ENCODE measurements at places on chromosomes 1 and 21.

DNA sequence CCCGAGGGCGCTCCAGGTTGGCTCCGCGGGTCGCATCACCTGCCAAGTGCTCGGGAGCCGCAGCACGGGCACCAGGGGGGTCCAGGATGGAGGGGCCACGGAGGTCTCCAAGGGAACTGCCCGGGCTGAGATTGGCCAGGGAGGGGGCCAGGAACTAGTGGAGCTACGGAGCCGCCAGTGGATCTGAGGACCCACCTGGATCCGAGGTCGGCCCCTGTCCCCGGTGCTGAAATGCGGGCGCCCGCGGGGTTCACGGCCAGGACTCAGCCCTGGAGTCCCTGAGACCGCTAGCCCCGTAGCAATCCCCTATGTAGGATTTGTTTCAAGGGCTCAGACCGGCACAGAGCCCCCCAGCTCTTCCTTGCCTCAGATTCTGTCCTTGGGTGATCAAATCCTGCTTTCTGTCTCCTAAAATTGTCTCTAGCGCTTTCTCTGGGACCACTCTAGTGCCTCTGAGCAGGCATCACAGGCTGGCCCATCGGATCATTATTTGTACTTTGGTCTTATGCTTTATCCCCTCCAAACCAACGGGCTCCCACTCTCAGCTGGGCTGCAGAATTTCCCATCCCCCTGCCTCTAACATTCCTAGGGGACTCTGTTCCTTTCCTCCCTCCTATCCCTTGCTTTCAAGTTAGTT, 27.3 kb downstream of the KIAA2013 start:
- no peak for DNase-seq
- H3K4me1 ChIP-seq = no peaks in the 10 kb centered on the region
- no peak overlapping the region for H3K27ac ChIP-seq
- no peak overlapping the region for H3K4me3 ChIP-seq
- no peaks in the 10 kb centered on the region for H3K36me3 ChIP-seq
- H3K27me3 ChIP-seq = peaks cover 27% of the 10 kb centered on the region

DNA sequence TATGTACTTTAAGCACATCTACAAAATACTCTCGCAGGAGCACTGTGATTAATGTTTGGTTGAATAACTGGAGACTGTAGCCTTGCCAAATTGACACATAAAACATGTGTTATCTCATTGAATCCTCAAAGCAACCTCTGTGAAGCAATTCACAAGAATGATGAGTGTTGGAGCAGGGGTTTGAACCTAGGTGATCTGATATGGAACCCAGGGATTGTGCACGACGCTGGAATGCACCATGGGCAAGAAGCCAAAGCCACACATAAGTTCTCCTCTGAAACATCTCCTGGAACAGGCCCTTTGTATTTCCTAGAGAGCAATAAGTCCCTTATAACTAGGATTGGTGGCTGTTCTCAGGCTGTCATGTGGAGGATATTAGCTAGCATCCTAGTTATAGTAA, 124.6 kb upstream of the IVNS1ABP start:
- H3K27me3 ChIP-seq = no peaks in the 10 kb centered on the region
- H3K4me3 ChIP-seq = no peak overlapping the region
- no peaks in the 10 kb centered on the region for H3K4me1 ChIP-seq
- peak; percentile 79 for DNase-seq
- no peak overlapping the region for H3K27ac ChIP-seq

DNA sequence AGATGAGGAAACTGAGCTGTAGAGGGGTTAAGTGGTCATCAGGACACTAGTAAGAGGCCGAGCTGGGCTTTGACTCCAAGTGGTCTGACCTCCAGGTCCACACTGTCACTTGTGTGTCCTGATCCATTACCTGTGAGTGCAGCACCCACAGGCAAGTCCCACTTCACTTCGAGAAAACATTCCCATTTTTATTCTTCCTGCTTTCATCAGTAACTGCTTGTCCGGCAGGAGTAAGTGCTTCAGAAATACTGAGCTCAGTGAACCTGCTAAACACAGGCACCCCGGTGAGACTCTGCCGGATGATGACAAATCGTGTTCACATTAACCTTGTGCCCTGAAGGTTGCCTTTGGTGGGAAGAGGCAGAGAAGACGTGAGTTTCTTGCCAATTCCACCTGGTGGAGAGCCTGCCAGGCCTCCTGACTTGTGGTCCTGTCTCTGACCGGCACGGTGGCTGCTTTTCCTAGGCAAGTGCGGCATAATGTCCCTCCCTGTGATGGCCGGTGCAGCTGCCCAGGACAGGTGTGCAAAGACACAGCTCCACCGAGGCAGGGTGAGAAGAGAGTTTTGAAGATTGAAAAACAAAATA, 29.4 kb downstream of the ZBTB18 start:
- no peak overlapping the region for H3K27ac ChIP-seq
- no peaks in the 10 kb centered on the region for H3K4me1 ChIP-seq
- H3K27me3 ChIP-seq = peaks cover 7% of the 10 kb centered on the region
- no peaks in the 10 kb centered on the region for H3K36me3 ChIP-seq
- H3K4me3 ChIP-seq = no peak overlapping the region

DNA sequence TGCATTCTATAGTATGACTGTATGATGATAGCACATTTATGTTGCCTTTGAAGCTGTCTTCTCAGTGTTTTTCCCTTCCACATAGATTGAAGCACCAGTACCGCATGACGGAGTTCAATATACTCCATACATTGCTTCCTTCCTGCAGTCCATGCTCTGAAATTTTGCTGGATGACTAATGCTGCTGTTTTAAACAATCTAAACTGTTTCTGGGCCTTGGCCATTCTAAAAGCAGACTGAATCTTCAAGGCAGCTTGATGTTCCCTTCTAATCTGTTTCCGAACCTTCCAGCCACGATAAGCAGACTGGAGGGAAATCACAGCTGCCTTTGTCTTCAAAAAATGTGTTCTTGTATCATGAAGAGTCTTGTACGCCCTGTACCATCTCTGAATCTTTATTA, 36.2 kb upstream of the F13B start:
- DNase-seq = no peak
- no peaks in the 10 kb centered on the region for H3K4me1 ChIP-seq
- no peaks in the 10 kb centered on the region for H3K36me3 ChIP-seq
- H3K27me3 ChIP-seq = no peaks in the 10 kb centered on the region
- H3K27ac ChIP-seq = no peak overlapping the region

- DNase-seq = no peak
- H3K27me3 ChIP-seq = no peaks in the 10 kb centered on the region
- no peaks in the 10 kb centered on the region for H3K4me1 ChIP-seq
- H3K4me3 ChIP-seq = no peak overlapping the region
- H3K27ac ChIP-seq = no peak overlapping the region
- no peaks in the 10 kb centered on the region for H3K36me3 ChIP-seq
These were observed 122.1 kb downstream of the LRIG2 start for GRCh38 chr1:113194846-113195830.

DNA sequence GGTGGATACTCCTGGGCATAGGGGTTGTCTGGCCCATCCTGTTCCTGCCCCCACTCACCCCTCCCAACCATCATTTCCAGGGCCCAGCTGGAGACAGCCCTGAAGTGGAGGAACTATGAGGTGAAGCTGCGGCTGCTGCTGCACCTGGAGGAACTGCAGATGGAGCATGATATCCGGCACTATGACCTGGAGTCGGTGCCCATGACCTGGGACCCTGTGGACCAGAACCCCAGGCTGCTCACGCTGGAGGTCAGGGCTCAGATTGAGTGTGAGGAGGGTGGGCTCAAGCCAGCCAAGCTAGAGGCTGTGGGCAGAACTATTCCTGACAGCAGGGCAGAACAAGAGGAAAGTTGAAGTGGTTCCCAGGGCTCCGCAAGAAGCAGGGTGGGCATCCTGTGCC, 14.2 kb downstream of the RHOC start:
- no peaks in the 10 kb centered on the region for H3K27me3 ChIP-seq
- no peak for DNase-seq
- no peak overlapping the region for H3K4me3 ChIP-seq
- no peaks in the 10 kb centered on the region for H3K36me3 ChIP-seq

- H3K36me3 ChIP-seq = no peaks in the 10 kb centered on the region
- H3K27ac ChIP-seq = no peak overlapping the region
- H3K27me3 ChIP-seq = no peaks in the 10 kb centered on the region
- no peaks in the 10 kb centered on the region for H3K4me1 ChIP-seq
- DNase-seq = no peak
These were observed 7.7 kb upstream of the BCAS2 start for GRCh38 chr1:114589122-114589521.

- DNase-seq = no peak
- H3K27me3 ChIP-seq = no peaks in the 10 kb centered on the region
- H3K36me3 ChIP-seq = no peaks in the 10 kb centered on the region
- no peak overlapping the region for H3K27ac ChIP-seq
- peaks cover 3% of the 10 kb centered on the region for H3K4me1 ChIP-seq
These were observed 130.0 kb downstream of the HS2ST1 start for GRCh38 chr1:87044424-87044823.

DNA sequence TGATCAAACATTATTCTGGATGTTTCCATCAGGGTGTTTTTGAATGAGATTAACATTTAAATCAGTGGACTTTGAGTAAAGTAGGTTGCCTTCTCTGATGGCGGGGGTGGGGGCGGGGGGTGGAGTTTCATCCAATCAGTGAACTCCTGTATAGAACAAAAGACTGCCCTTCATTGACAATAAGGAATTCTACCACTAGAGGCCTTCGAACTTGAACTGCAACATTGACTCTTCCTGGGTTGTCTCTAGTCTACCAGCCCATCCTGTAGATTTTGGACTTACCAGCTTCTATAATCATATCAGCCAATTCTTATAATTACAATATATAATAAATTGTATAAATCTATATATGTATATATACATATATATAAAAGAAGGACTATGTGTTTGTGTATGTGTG, 520.4 kb upstream of the CXADR start:
- no peak overlapping the region for H3K27ac ChIP-seq
- H3K36me3 ChIP-seq = no peaks in the 10 kb centered on the region
- DNase-seq = no peak
- H3K4me3 ChIP-seq = no peak overlapping the region
- H3K27me3 ChIP-seq = no peaks in the 10 kb centered on the region

- no peaks in the 10 kb centered on the region for H3K27me3 ChIP-seq
- H3K4me3 ChIP-seq = no peak overlapping the region
- H3K27ac ChIP-seq = no peak overlapping the region
- no peaks in the 10 kb centered on the region for H3K36me3 ChIP-seq
These were observed 22.0 kb downstream of the WNT9A start for GRCh38 chr1:227925582-227926198.

GRCh38 chr1:219220945-219221344, 47.3 kb downstream of the LYPLAL1 start:
- no peaks in the 10 kb centered on the region for H3K36me3 ChIP-seq
- no peak for DNase-seq
- no peak overlapping the region for H3K4me3 ChIP-seq
- no peaks in the 10 kb centered on the region for H3K27me3 ChIP-seq
- no peaks in the 10 kb centered on the region for H3K4me1 ChIP-seq

DNA sequence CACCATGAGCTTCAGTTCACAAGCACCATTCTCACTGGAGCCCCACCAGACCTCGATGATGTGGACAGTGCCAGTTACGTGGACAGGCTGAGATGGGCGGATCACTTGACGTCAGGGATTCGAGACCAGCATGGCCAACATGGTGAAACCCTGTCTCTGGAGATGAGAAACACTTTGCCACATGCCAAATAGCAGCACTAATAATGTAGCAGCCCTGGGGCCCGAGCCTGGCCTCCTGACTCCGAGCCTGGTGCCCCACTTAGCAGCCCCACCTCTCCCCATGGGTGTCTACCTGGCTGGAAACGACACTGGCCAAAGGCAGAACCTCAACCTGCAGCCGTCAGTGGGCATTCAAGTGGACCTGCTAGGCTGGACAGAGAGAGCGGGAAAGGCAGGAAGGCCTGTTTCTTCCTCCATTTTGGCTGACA, 129.1 kb downstream of the TOMM20 start:
- no peaks in the 10 kb centered on the region for H3K36me3 ChIP-seq
- H3K27me3 ChIP-seq = no peaks in the 10 kb centered on the region
- no peak for DNase-seq

GRCh38 chr1:89725011-89725370, 92.1 kb downstream of the LRRC8C start:
- no peaks in the 10 kb centered on the region for H3K36me3 ChIP-seq

- H3K27me3 ChIP-seq = no peaks in the 10 kb centered on the region
- no peaks in the 10 kb centered on the region for H3K36me3 ChIP-seq
- H3K27ac ChIP-seq = no peak overlapping the region
- no peak overlapping the region for H3K4me3 ChIP-seq
These were observed 112.2 kb upstream of the COL6A1 start for GRCh38 chr21:45869121-45870007.

- H3K27ac ChIP-seq = no peak overlapping the region
- H3K4me1 ChIP-seq = peaks cover 9% of the 10 kb centered on the region
- no peak overlapping the region for H3K4me3 ChIP-seq
- DNase-seq = no peak
These were observed 80.3 kb downstream of the SDCCAG8 start for GRCh38 chr1:243336163-243336562.

DNA sequence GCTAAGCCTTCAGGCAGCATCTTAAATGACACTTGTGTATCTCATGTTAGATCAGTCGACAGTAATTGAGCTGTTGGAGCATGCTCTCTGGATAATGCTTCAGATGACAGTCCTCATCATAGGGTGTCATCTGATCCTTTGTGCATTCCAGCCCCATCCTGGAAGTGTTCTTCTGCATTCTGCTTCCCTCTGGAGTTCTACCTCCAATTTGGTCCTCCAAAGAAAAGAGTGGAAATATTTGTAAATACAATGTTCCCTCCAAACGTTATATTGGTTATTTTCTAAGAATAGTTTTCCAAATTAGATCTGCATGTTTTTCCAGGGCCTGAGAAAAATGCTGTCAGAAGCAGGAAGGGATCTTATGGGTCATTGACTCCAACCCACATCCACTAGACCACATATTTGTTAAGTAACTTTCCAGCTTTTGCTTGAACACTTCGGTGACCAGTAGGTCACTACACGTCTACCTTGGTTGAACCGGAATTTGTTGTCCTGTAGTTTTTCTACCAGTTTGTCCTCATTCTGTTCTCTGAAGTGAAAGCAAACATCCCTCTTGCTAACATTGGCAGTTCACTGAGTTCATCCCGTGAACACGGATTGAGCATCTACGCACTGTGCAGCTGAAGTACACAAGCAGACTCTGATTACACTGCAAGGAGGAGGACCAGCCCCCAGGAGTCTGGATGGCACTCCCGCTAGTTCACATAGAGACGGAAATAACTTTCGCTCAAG, 136.0 kb downstream of the TLR5 start:
- no peaks in the 10 kb centered on the region for H3K27me3 ChIP-seq
- H3K36me3 ChIP-seq = peaks cover 29% of the 10 kb centered on the region
- H3K4me1 ChIP-seq = no peaks in the 10 kb centered on the region

GRCh38 chr1:12518931-12519692, 98.9 kb downstream of the DHRS3 start:
- no peak overlapping the region for H3K27ac ChIP-seq
- DNase-seq = peak; percentile 36

DNA sequence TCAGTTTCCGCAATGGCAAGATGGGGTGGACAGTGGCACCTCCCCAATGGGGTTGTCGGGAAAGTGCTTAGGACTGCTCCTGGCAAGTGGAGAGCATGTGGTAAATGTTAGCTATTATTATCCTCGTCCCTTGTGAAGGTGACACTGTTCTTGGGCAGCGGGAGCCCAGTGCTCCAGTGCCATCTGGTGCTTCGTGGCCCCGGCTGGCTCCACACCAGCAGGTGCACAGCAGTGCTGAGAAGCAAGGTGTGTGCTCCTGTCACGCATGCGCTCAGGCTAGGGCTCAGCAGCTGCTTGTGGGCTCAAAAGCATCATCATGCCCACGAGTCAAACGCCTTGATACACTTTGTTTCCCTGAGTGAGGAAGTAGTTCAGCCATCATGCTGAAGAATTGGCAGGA, 24.9 kb upstream of the KCNC4 start:
- H3K36me3 ChIP-seq = no peaks in the 10 kb centered on the region
- H3K4me3 ChIP-seq = no peak overlapping the region
- no peak for DNase-seq
- no peak overlapping the region for H3K27ac ChIP-seq
- peaks cover 6% of the 10 kb centered on the region for H3K27me3 ChIP-seq

GRCh38 chr1:116971258-116971860, 30.2 kb upstream of the CD101 start:
- no peak overlapping the region for H3K27ac ChIP-seq
- H3K4me1 ChIP-seq = peaks cover 12% of the 10 kb centered on the region
- no peak overlapping the region for H3K4me3 ChIP-seq
- peaks cover 8% of the 10 kb centered on the region for H3K36me3 ChIP-seq

Data from adrenal gland (tissue), 19 donors.